ENCODE measurements at places on chromosomes 1 and 21.

DNA sequence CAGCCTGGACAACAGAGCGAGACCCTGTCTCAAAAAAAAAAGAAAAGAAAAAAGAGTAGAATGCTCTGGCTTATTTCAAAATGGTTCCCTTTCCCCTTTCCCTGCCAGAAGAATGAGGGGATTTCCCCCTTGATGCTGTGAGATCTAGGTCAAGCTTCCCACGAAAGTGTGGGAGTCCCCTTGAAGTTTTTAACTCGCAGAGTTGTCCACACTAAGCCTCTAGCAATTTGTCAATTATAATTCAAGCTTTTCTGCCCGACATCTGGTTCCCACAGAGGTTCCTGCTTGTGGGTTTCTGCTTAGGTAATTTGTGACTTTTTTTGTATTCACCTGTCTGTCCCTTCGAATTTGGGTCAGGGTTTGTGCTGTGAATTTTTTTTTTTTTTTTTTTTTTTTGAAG, 62.8 kb downstream of the ZFYVE9 start:
- no peak for DNase-seq

DNA sequence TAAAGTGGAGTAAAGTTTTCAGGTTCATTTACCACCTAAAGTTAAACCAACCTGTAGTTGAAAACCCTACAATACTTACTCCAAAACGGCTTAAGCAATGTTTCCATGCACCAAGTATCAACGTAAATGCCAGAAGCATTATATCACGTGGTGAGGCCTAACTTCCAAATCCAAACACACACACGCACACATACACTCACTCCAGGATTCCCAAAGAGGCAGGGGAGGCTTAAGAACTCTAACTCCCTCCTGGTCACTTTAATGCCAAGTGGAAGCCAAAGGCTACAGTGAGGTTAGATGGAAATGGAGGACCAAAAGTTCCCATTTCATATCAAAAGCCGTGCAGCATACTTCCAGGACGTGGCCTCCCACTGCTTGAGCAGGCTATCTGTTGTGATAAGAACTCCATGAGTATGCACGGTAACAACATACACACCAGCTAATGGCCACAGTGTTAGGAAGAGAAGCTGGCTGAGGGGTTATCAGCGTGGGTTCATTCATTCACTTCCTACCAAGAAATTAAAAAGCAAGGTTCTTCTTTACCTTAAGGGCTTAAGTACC, 224.1 kb downstream of the SLC45A1 start:
- no peak for DNase-seq

GRCh38 chr1:26293911-26294463, 12.4 kb downstream of the UBXN11 start:
- no peak for DNase-seq

- DNase-seq: no peak
These were observed 186.2 kb downstream of the LRRIQ3 start for GRCh38 chr1:74011736-74012135.

- DNase-seq: no peak
These were observed 26.2 kb upstream of the CAP1 start for GRCh38 chr1:40014253-40014706.

- DNase-seq: no peak
These were observed 12.2 kb upstream of the CCDC27 start for GRCh38 chr1:3740042-3740441.

GRCh38 chr1:201726700-201727099, 102.3 kb upstream of the IPO9 start:
- no peak for DNase-seq

- no peak for DNase-seq
These were observed 112.0 kb downstream of the UBE2U start for GRCh38 chr1:64315402-64315801.

DNA sequence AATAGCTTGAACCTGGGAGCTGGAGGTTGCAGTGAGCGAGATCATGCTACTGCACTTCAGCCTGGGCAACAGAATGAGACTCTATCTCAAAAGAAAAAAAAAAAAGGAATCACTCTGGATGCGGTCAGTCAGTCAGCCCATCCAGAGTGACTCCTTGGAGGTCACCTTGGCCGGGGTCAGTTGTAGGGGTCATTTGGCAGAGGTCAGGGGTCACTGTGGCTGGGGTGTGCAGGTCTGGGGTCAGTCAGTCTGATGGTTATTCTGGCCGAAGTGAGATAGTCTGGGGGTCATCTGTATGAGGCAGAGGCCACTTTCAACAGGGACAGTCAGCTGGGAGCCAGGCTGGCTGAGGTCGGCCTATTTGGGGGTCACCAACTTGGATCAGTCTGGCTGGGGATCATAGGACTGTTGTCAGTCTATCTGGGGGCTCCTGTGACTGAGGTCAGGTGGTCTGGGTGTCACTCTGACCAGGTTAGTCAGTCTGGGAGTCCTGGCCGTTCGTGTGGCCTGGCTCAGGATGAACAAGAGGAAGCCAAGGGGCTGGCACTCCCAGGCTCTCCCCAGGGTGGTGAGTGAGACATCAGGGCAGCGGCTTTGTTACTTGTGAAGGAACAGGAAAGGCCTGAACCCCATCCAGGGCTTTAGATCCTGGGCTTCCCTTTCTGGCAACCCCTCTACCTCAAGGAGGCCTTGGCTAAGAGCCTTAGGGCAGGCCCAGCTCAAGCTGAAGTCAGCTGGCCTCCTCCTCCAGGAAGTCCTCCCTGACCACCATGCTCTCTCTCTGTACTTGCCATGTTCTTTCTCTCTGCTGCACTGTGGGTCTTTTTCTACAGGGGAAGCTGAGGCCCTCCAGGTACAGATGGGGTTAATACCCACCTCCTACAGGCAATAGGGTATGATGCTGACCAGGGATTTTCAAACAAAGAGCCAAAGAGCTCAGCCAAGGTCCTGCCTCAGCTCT, 15.1 kb downstream of the PTPRU start:
- no peak for DNase-seq

DNA sequence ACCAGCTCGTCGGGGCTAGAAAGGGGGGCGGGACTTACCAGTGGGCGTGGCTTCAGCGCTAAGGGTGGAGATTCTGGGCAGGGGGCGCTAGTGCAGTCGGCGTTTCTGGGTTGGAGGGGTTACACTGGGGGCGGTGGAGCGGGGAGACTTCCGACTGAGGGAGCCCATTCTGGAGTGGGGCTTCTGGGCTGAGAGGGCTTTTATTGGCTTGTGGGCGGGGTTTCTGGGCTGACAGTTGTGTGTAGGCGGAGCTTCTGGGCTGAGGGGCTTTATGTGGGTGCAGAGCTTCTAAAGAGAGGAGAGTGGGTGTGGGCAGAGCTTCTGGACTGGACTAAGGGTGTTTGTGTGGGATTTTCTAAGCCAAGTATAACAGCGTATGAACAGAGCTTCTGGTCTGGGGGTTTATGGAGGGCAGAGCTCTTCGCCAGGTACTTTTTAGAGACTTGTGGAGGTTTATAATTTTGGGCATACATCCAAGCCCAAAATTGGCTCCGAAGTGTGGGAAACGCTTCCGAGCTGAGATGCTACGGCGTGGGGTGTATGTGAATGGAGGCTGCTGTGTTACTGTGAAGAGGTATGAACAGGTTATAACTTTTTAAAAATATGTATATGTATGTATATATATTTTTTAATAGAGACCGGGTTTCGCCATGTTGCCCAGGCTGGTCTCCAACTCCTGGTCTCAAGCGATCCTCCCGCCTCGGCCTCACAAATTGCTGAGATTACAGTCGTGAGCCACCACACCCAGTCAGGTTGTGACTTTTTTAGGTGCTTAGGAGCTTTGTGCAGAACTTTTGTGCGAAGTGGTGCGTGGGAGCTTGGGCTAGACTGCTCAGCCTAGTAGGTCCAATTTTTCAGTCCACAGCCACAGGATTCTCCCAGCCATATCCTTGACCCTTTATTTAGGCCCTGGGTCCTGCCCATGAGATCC, 825 bp downstream of the TMEM39B start:
- DNase-seq: peak; percentile 77

GRCh38 chr1:193562121-193562520, 375.7 kb upstream of the B3GALT2 start:
- no peak for DNase-seq

- peak; percentile 76 for DNase-seq
These were observed 186.5 kb downstream of the TGFBR3 start for GRCh38 chr1:91699339-91699974.

DNA sequence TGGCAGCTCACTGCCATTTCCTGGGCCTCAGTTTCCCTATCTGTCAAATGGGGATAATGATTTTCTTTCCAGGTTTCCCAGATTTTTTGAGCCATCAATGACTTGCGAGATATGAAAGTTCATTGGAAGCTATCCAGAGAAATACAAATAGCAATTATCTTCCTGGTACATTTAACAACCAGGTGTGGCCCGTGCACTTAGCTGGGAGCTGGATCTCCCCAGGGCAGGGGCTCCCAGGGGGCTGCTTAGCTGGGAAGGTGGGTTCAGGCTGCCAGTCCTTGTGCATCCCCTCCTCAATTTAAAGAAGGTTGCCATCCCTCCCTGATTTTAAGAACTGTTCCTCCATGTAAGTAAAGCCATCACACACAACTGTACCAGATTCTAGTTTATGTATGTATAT, 3.6 kb upstream of the TMEM54 start:
- no peak for DNase-seq

DNA sequence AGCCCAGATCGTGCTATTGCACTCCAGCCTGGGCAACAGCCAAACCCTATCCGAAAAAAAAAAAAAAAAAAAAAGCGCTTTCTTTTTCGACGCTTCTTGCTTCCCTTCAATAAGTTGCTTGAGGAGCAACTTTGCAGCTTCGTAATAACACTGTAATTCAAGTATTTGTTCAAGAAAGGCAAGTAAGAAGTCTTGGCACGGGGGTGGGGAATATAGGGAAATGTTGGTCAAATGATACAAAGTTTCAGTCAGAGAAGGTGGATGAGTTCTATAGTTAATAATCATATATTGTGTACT, 871 bp upstream of the PSMA5 start:
- no peak for DNase-seq

GRCh38 chr1:67683316-67683715, 1.7 kb upstream of the GADD45A start:
- no peak for DNase-seq

DNA sequence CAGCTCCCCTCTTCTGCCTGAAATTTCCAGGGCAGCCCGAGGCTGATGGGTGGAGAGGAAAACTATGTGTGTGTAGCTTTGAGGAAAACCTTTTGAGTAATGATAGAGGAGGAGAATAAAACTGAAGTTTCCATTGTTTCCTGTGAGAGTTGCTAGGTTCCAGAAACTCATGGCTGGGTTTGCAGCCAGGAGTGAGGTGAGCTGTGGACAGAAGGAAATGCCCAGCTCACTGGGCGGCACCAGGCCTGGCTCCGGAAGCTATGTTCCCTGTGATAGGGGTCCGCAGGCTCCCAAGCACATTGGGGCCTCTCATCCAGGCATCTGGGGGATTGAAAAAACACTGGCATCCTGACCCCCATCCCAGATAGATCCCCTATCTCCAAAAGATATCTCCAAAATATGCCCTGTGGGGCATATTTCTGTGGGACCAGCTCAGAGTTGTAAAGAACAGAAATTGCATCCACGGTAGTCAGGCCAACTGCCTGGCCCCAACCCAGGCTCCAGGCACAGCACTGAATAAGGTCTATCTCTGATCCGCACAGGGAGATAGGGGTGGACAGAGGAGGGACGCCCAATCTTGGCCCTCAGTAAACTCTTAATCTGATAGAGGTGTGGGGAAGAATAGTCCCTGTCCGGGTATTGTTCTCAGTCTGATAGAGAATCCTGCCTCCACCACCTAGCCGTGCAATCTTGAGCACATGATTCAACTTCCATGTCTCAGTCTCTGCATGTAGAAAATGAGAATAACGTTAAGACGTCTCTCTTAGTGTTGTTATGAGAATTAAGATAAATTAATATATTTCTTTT, 1.8 kb upstream of the HSPG2 start:
- no peak for DNase-seq

- DNase-seq: no peak
These were observed 299.0 kb downstream of the TPR start for GRCh38 chr1:186076006-186076405.

DNA sequence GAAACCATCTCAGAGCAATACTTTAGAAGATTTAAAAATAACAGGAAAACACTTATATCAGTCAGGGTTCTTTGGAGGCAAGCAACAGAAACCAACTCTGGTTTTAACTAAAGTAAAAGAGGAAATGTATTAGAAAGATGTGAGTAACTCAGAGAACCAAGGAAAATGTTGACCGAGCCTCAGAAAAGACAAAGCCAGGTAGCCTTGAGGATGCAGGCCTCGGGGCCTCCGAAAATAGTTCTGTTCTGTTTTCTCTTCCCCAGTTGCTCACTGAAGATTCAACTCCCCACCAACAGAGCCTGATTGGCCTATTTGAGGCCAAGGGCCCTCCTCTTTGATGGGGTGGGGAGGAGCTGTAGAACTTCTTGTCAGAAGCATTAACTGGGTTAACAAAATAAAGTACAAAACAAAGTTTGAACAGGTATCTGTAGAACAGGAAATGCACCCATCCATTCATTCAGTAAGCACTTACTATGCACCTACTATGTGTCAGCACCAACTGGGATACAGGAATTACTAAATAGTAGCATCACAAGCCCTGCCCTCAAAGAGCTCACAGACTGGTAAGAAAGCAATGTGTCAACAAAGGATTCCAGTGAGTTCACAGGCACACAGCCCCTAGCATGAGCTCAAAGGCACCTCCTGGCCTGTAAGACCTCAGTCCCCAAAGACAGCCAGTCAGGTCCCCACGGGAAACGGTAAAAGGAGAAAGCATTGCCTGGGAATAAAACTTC, 12.6 kb downstream of the SLAMF8 start:
- DNase-seq: no peak

GRCh38 chr21:23496729-23497128, 2110.6 kb downstream of the MRPL39 start:
- no peak for DNase-seq

DNA sequence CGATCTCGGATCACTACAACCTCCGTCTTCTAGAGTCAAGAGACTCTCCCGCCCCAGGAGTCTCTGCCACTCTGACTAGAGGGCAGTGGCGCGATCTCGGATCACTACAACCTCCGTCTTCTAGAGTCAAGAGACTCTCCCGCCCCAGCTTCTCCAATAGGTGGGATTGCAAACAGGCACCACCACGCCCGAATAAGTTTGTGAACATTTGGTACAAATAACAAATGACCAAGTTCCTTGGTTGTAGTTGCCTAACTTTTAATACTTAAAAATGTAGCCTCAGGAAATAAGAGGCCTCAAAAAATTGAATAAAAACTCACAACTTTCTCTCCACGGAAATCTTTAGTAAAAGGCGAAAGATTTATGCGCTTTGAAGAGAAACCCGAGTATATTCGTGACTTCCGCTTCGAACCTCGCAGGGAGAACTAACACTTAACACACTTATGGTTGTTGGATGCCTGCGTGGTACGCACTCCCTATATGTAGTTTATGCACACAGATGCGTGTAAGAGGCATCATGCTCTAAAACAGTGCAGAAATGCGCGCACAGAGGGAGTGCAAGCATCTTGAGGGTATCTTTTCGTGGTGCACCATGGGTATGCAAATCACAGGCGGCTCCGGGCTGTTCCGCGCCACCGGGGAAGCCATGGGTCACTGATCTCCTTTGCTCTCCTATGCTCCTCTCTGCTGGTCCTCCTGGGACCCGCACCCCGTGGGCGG, 11.4 kb downstream of the BTBD19 start:
- DNase-seq: peak; percentile 91

DNA sequence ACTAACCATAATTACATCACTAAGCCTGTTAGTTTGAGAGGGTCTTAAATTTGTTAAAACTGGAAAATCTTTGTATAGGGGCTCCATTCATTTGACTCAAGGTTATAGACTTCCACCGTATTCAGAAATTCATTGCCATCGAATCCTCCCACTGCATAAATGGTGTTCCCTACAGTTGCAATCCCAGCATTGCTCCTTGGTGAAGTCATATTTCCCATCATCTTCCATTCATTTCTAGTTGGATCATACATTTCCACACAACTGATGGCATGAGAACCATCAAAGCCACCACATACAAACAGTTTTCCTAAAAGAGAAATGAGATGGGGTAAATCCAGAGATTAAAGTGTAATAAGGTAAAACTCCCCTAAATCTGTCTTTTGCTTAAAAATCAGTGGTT, 19.1 kb downstream of the IVNS1ABP start:
- no peak for DNase-seq

Measured in right atrium auricular region (tissue), 2 donors.